Choroid plexus epithelial cell (primary cell): ENCODE measurements at places on chromosomes 12 and 14.
A peak's percentile ranks its signal among the peaks of the same experiment; 100 is the strongest.

DNA sequence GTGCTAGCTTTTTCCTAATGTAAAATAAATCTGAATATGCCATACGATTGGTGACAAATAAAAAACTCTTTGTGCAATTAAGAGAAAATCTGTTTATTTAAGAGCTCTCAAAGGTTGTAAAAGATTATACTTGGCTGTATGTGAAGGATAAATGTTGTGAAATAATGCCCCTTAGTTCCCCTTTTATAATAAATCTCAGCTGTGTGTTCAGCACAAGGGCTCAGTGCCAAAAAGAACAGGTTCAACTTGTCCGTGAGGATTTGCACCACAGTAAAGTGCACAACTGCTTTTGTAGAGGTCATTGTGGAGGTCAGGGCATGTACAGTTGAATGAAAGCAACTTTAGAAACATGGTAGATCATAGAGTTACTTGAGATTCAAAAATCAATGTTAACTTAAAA is 118.6 kb downstream of the TRMT5 start:
- DNase-seq, result peak; percentile 69

DNA sequence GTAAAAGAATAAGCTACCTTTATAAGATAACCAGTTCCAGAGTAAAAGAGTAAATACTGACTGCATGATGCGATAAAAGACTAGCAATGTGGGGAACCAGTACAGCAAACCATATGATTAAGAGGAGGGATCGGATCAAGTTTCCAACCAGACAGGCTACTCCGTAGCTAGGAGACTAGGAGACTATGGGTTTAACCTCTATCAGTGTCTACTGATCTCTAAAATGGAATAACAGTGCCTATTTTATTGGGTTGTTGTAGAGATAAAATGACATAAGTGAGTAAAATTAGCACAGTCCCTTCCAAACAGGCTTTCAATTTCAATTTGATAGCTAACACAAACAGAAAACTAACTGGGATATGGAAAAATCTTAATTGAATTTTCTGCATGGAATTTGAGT is 76.0 kb downstream of the PAWR start:
- DNase-seq, result peak; percentile 43

- DNase-seq, result no peak
Observed at GRCh38 chr12:5720381-5721005, 224.6 kb downstream of the ANO2 start.

DNA sequence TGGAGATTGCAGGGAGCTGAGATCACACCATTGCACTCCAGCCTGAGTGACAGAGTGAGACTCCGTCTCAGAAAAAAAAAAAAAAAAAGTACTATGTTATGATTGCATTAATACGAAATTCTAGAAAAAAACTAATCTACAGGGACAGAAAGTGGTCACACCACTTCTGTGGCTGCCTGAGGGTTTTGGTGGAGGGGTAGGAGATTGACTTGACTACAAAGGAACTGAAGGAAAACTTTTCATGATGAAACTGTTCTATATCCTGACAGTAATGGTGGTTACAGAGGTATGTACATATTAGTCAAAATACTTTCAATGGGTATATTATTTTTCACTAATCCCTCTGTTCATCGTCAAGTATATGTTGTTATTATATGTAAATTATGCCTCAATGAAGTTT is 42.1 kb downstream of the FOXN3 start:
- DNase-seq, result no peak
